CD4-positive, alpha-beta T cell treated with Interleukin-4 for 4 hours (primary cell): ENCODE measurements at places on chromosomes 6 and 20.

- no peak for DNase-seq
These were observed 551.6 kb upstream of the CITED2 start for GRCh38 chr6:139925894-139926641.

GRCh38 chr6:128763599-128764300 lies 119.2 kb upstream of the LAMA2 start:
- DNase-seq, result no peak

DNA sequence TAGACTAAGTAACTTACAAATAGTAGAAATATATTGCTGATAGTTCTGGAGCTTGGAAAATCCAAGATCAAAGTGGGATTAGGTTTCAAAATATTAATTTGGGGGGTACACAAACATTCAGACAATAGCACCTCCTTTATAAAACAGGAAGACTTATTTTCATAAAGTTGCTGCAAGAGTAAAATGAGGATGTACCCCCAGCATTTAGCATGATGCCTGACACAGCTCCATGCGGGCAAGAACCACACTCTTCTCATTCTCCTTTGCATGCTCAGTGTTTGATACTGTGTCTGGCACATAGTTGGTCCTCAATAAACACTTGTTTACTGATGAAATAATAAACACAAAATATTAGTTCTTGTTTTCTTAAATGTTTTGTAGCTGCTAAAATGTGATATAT lies 332.9 kb downstream of the TFAP2A start:
- DNase-seq, result no peak

DNA sequence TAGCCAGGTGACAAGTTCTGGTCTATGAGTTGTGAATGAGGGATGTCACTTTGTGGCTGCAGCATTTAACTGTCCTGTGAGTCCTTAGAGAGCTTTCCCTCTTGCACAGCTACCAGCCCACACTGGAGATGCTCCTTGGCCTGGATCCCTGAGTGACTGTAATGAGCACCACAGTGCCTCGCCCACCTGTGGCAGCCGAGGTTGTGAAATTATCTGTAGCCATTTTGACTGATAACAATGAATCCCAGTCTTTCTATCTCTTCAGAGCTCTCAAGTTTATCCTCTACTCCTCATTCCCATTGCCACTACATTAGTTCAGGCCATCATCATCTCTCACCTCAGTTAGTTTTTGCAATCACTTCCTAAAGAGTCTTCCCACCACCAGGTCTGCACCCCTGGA lies 41.3 kb upstream of the BEND3 start:
- no peak for DNase-seq

DNA sequence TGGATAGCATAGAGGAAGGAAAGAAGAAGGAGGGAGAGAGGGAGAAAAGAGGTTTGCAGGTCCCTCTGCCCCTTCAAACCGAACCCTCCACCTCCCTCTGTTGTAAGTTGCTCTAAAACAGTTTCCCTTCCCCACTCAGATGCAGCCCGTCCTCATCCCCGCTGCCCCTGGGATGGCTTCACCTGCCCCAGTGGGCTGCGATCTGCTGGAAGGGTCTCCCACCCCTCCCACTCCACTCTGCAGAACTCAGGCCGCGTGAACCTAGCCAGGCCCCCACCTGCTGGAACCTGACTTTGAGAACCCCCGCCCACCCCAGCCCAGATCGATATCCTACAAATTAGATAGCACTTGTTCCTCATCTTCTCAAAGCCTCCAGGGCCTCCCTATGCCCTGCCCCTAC lies 190.8 kb downstream of the DLL1 start:
- DNase-seq, result no peak

DNA sequence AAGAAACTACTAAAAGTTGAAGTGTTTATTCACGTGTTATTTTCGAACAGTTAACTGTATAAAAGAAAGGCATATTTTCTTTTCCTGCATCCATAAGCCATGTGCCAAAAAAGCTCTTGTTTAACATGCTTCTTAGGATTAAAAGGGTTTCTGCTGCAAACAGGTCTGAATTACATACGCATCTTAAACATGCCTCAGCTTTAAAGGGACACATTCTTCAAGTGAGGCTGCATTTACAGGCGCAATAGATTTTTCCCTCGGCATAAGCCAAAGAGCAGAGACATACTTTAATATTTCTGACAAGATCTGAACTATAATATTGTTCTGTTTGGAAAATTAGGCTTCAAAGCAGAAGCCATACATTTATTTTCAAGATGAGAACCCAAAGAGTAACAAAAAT lies 39.4 kb downstream of the PDE7B start:
- DNase-seq, result no peak

DNA sequence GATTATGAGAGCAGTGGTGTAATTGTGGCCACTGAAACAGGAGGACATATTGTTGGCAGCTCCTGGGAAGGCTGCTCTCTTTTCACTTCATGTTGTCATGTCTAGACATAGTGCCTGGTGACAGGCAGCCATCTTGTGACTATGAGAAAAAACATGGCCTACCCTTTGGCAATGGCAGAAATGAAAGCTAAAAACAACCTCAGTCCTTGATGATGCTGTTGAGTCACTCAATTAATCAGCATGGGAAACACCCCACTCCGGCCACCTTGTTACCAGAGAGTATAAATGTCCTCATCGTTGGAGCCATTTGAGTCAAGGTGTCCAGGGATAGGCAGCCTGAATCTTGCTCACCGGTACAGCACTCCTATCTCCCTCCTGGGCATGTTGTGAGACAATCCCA lies 31.2 kb upstream of the HMGA1 start:
- DNase-seq, result no peak

- DNase-seq, result no peak
These were observed 80.9 kb downstream of the HAO1 start for GRCh38 chr20:7859356-7859802.

- no peak for DNase-seq
These were observed 100.9 kb downstream of the RCAN2 start for GRCh38 chr6:46390153-46390876.

GRCh38 chr6:120083186-120083585 lies 733.6 kb upstream of the MAN1A1 start:
- no peak for DNase-seq

DNA sequence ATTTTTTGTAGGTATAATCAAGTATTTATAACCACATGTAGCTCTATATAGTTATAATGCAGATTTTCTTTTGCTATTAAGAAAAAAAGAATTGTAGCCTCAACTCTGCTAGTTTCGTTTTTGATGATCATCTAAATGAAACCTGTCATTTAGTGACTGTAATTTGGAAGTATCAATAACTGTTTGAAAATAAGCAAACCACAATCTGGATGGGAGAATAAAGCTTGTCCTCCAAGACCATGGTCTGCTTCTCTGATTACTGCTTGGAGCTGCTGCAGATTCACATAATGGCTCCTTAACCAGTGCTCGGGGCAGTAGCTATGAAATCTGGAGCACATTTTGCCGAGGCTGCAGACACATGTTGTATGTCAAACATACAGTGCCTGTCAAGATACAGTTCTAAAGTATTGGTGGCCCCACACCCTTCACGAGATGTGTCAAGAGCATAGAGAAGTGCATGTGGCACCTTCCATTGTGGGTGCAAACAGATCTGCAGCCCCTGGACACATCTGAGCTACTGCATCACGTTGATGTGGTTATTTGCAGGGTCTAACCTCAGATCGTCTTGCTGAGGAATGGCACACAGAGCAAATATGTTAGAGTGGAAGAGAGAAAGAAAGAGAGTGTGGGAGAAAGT lies 255.7 kb upstream of the SUPT3H start:
- peak; percentile 8 for DNase-seq

DNA sequence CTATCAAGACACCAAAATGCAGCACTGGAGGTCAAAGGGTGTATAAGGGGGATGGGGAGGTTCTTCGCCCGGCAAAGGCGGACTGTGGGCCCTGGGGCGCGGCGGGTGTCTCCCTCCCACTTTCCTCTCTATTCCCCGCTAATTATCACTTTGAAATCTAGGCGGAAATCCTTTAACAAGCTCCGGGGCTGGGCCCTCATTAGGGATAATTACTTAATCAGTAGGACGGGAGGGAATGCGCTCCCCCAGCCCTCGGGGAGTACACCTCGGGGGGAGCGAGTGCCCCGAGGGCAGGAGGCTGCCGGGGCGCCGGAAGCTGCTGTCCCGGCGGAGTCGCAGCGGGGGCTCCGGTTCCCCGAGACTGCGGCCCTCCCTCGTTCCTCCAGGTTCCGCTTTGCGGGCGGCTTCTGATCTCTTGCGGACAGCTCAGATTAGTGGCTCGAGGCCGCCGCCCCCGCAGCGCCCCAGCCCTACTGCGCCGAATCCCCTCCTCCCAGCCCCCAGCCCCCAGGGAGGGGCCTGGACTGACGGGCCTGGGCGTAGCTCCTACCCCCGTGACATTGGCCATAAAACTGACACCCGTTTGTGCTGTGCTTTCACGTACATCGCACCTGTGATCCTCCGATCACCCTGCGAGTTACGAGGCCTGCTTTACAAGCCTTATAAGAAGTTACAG lies 14.7 kb downstream of the MUCL3 start:
- DNase-seq, result peak; percentile 62

- no peak for DNase-seq
These were observed 124.3 kb upstream of the CNR1 start for GRCh38 chr6:88290411-88290810.

DNA sequence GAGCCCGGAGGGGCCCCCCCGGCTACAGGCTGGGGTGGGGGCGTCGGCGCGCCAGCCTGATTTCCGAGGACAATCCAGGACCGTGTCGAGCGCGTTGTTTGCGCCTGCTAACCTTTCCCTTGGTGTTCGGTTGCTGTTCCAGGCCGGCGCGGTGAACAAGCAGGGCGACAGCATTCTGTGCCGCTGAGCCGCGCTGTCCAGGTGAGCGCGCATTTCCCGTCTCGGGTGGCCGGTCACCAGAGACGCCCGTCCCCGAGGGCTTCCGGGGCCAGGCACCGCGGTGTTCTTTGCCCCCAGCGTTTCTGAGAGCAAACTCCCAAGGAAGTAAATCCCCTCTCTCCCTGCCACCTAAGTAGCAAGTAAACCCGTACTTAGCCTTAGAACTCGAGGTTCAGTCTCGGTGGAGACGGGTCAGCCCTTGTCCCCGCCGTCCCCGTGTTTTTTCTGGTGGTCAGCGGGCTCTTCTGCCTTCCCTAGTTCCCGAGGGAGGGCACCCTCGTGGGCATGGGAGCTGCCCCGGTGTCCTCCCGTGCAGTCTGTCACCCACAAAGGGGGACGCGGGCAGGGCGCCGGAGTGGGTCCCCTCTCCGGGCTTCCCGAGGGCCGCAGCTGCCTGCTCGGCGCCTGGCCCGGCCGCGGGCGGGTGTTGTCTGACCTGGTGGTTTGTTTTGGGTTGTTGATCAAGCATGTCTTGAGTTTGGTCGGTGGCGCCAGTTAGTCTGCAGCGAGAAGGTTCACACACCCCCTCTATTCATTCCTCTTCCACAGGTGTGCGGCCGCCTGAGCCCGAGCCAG lies 1.5 kb downstream of the ID4 start:
- no peak for DNase-seq

DNA sequence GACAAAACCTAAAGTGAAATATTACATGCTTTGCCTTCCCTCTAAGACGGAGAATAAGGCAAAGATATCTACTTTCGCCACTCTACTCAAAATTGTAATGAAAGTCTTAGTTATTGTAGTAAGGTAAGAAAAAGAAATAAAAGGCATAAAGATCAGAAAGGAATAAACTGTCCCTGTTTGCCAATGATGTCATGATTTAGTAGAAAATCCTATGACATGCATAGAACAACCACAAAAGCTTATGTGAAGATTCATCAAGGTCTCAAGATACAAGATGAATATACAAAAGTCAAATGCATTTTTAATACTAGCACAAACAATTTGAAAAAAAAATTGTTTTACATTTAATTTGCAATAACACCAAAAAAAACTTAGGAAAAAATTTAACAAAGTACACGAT lies 64.0 kb upstream of the FOXQ1 start:
- no peak for DNase-seq

DNA sequence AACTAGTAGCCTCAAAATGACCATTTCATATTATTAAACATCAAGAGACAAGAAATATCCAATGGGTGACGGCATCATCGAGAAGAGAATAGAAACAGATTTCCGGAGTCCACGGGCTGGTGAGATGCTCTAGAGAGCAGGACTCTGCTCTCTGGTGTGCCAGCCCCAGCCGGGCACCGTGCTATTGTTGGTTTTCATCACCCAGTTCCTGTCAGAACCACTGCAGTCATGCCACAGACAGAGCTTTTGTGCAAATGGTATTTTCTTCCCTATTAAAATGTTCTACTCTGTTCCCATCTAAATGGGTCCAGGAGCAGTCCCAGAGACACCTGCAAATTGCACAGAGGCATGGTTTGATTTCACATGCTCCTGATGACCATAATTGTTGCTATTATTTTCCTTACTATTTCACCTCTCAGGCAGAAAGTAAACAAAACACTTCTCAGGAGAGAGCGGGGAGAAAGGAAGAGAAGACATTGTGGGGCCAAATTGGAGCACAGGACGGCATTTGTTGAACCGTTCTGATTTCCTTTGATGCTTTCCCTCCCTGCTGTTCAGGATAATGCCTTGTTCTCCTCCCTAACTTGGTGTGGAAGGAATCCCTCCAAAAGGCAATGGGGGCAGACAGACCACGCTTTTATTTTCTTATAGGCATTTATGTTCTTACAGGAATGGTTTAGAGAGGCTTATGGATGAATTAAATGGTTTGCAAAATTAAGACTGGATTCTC lies 11.4 kb upstream of the RAMACL start:
- no peak for DNase-seq

- no peak for DNase-seq
These were observed 5.2 kb downstream of the PHF10 start for GRCh38 chr6:169719117-169719516.

- no peak for DNase-seq
These were observed 348.0 kb downstream of the HDGFL1 start for GRCh38 chr6:22917344-22917743.

- no peak for DNase-seq
These were observed 22.1 kb upstream of the EEF1A1 start for GRCh38 chr6:73542891-73543290.

- DNase-seq, result no peak
These were observed at the start of gene MYL9 for GRCh38 chr20:36541227-36541767. Gene MYL9 (plus strand): TSS chr20:36541519. CDS start chr20:36544885, 3,366 bp downstream.

- peak; percentile 54 for DNase-seq
These were observed 24.0 kb downstream of the FGD2 start for GRCh38 chr6:37029249-37029971.

DNA sequence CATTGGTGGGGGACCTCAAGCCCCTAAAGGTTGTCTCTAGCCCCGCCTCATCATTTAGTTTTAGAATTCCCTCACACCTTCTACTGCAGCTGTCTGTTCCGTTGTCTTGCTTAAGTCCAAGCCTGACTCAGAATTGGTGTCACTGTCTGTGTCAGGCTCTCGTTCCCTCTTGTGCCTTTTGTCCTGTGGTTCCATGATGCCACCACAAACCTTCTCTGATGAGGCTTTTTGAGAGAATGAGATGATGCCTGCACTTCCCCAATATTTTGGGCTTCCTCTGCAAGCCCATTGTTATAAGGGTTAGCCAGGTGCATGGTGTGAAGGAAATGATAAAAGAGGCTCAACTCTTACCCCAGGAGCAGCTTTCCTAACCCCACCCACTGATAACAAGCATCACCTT lies 8.1 kb upstream of the AKIRIN2 start:
- DNase-seq, result no peak

- DNase-seq, result no peak
These were observed 510.8 kb downstream of the PTPRT start for GRCh38 chr20:42678895-42679294.
